ENCODE measurements at places on chromosomes 2 and 18. TPM values are rescaled to one million over a fixed set of nuclear protein-coding genes. Genes with fewer than 3 reads are reported as not detected.

Gene CYP27C1
- 0.83 TPM for total RNA-seq

Gene AQP12B
- not detected for total RNA-seq

Gene GNLY
- not detected for total RNA-seq

Gene FOXI3
- total RNA-seq = 0.23 TPM

GRCh38 chr18:8706791-8707555, 1.6 kb downstream of the MTCL1 start:
- peak; percentile 66 for DNase-seq

GRCh38 chr2:37641582-37642171, 29.8 kb downstream of the CDC42EP3 start:
- DNase-seq = peak; percentile 48

GRCh38 chr18:44951748-44952147, 271.1 kb downstream of the SETBP1 start:
- no peak for DNase-seq

DNA sequence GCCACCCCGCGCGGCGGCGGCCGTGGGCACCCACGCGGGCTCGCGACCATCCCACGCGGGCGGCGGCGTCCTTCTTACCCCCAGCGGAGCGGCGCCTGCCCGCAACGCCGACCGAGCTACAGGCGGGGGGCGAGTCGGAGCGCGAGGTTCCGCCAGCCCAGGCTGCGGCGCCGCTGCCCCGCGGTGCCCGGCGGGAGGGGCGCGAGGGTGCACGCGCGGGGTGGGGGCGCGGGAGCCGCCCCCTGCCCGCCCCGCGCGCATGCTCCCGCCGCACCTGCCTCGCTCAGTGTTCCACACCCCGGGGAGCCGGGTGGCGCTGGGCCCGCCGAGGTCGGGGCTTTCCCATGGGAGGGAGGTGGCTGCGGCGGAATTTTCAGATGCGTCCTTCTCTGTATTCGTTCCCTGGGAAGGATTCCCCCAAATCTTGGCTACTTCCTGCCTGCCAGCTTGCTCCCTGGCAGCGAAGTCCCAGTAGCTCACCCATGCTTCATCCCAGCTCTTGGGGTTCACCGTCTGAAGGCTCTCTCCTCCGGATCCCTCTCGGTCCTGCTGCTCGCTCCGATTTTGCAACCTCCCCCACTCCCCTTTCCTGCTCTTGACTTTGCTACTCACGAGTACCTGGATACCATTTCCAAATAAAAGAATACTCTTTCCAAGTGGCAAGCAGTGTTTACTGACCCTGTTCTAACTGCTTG, at the start of gene L3MBTL4:
Gene L3MBTL4 (minus strand): TSS at position 189 of the 695 bp plus-strand sequence. CDS start 103,286 bp downstream, outside the sequence.
- peak; percentile 49 for DNase-seq

GRCh38 chr2:105961599-105962146, 217.0 kb downstream of the NCK2 start:
- DNase-seq = no peak

DNA sequence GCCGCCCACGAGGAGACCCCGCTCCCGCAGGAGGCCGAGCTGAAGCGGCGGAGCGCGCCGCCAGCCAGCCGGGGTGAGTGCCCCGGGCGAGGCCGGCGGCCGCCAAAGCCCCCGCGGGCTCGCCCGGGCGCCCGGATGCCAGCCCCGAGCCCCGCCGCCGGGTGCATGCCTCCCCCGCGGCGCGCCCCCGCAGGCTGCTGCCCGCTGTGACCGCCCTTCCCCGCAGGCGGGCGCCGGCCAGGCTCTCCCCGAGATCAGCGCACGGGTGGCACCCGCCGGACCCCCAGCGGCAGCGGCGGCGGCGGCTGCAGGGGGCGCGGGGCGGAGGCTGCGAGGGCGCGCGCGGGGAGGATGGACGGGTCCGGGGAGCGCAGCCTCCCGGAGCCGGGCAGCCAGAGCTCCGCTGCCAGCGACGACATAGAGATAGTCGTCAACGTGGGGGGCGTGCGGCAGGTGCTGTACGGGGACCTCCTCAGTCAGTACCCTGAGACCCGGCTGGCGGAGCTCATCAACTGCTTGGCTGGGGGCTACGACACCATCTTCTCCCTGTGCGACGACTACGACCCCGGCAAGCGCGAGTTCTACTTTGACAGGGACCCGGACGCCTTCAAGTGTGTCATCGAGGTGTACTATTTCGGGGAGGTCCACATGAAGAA, 470 bp downstream of the KCNF1 start:
- no peak for DNase-seq

DNA sequence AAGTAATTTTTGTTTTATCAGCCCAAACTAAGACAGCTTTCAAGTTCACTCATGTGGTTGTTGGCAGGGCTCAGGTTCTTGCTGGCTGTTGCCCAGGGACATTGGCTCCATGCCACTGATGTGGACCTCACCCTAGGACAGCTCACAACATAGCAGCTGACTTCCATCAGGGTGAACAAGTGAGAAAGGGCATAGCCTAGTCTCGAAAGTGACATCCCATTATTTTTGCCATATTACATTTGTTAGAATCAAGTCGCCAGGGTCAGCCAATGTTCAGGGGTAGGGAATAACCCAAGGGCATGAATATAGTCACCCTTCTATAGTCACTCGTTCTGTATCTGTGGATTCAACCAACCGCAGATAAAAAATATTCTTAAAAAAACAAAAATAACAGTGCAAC, 10.7 kb upstream of the CWC22 start:
- DNase-seq = peak; percentile 74

- DNase-seq = no peak
Observed at GRCh38 chr2:31202041-31202440, 15.3 kb downstream of the CAPN14 start.

DNA sequence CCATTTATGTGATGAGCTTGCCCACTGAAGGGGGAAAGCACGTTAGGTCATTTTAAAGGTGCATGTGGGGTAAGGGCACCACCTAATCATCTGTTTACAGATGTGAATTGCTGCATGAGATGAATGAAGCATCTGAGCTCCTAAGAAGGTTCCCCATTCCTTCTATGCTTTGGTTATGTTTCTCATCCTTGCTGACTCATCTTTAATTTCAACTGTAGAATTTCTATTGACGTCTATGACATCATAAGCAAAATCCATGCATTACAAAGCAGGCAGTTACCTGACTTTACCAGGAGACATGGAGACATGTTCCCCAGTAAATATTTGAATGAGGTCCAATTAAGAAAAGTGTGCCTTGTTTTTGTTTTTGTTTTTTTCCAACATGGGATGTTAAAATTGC, 2.8 kb downstream of the SNTG2 start:
- no peak for DNase-seq

- no peak for DNase-seq
Observed at GRCh38 chr2:214730800-214731407, 78.6 kb downstream of the BARD1 start.

DNA sequence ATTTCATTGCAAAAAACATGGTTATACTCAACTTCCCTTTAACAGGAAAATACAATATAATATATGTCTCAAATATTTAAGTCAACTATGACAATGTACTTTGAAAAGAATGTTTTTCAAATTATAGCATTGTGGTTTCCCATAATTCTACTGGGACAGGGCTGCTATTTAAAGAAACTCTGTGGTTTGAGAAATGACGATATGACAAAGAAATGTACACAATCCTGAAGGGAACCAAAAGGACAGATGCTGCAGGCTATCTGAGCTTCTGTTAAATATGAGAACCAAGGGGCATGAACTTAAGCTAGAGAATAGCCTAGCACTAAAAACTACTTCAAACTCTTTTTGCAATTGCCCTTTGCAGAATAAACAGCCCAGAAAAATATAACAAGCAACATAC, 415.9 kb downstream of the GRB14 start:
- no peak for DNase-seq

GRCh38 chr2:101113441-101114267, 37.5 kb downstream of the TBC1D8 start:
- DNase-seq = peak; percentile 61

- no peak for DNase-seq
Observed at GRCh38 chr2:22279541-22279940, 1105.4 kb upstream of the KLHL29 start.

GRCh38 chr2:1256632-1257324, 156.5 kb upstream of the TPO start:
- DNase-seq = no peak

DNA sequence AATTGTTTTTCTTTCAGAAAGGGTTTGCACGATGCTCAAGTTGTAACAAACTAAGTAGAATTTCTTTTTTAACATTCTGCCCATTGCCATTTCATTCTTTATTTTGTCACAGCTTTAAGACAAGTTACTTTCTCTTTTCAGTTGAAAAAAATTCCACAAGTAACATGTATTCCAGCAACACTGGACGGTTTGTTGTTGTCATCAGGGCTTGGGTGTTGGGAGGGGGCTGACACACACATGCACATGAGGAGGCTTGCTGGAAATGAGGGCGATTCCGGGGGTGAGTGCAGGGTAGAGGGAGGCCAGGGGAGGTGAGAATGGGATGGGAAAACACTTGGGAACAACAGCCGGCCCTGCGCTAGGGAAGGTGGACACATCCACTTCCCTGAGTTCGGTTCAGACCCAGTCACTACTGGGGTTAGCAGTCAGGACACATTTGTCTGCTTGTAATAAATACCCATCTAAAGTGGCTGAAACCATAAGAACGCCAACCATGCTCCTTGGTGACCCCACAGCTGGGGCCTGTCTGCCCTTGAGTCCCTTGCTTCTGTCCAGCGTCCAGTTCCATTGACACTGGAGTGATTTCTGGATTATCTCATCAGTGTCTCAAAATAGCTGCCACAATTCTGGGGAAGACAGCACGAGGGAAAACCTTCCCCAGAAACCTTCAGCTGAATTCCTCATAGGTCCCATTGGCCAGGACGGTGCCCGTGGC, 141.8 kb upstream of the BCL2L11 start:
- DNase-seq = no peak

DNA sequence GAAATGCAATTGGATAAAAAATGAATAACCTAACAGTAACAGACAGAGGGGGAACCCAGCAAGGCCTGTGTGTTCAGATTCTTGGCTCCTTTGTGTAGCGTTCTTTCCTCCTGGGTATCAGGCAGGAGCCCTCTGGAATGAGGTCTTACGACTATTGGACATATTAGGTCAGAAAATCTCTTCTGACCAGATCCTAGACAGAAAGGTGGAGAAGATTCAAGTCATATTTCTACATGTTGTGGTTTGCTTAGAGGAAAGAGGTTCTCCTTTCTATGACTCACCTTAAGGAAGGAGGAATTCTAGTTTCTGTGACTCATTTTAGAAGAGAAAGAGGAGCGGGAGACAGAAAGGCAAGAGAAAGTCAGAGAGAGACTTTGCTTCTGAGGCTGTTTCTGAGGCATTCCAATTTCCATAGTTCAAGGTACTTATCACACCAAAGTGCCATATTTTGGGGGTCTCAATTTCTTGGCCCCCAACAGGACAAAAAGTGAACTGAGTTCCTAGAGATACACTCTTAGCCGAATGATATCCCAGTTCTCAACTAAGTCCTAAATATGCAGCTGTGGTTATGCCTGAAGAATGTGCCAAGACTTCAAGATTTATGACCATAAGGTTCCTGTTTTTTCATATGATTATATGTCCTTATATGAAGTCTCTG, 618.6 kb downstream of the ZEB2 start:
- peak; percentile 44 for DNase-seq

- no peak for DNase-seq
Observed at GRCh38 chr18:79948719-79949411, 2.6 kb downstream of the SLC66A2 start.

GRCh38 chr2:190178066-190178722, 115.7 kb upstream of the MSTN start:
- no peak for DNase-seq

- DNase-seq = no peak
Observed at GRCh38 chr2:137173463-137173862, 408.1 kb downstream of the THSD7B start.

DNA sequence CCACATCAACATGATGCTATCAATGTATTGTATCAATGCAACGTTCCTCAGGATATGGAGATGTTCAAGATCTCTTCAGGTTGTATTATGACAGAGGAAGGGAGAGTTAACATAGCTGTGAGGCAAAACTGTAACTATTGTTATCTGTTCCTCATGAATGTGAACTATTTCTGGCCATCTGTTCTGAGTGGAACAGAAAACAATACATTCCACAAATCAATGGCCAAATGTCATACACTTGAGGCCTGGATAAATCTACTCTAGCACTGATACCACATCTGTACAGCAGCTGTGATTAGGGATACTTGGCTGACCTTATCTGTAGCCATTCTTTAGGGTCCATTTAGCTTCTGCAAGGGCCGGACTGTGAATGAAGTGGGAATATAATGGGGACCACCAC, 447.9 kb downstream of the IRS1 start:
- DNase-seq = no peak

- peak; percentile 43 for DNase-seq
Observed at GRCh38 chr2:75459565-75460310, 101.0 kb downstream of the EVA1A start.
